ENCODE measurements at places on chromosomes 12 and 14.
A peak's percentile ranks its signal among the peaks of the same experiment; 100 is the strongest.

DNA sequence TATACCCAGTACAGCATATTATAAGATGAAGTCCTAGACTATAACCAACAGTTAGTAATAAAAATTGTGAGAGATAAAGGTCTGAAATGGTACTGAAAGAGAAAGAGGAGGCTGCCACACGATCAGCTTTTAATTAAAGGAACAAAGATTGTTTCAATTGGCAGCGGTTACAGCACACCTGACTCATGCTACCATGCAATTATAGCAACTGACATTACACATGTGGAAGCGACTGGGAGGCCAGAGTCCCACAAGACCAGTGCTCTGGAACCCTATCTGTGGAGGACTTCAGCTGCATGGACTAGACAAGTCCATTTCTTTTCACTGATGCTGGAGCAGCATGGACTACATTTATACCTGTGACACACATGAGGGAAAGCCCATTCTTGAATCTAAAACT, 55.2 kb downstream of the SEL1L start:
- no peak for DNase-seq

DNA sequence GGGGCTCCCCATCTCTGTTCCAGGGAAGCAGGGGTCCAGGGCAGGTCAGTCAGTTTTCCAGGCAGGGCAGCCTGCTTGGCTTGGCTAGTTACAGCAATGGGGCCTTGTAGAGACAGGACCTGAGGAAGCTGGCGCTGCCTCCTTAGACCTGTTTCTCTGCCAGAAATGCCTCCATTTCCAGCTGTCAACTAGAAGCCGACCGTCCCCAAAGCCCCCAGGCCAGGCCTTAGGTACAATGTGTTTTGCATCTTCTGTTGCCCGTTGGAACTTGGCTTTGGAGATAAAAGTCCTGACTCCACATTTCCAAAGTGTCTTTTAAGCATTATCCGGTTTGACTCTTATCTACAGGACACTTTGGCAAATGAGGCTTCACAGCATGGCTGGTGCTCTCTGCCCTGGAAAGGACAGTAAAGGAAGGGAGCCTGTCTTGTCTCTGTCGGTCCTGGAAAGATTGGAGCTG, 42.6 kb downstream of the KRT80 start:
- no peak for DNase-seq

DNA sequence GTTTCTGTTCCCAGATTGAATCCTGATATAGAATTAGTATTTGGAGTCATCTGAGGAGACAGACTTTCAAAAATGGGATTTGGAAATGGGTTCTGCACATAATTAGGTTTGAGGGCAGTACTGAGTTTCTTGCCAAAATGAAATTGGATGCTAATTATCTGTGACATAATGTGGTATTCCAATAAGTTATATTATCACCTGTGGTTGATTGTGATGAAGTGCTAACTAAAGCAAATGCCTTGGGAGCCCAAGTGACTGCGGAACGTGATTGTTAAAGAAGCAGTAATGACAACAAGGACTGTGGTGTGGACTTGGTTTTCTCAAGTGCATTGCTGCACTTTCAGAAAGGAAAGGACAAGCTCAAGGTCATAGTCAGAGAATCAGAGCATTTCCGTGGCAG, 337.0 kb downstream of the IPO8 start:
- no peak for DNase-seq

DNA sequence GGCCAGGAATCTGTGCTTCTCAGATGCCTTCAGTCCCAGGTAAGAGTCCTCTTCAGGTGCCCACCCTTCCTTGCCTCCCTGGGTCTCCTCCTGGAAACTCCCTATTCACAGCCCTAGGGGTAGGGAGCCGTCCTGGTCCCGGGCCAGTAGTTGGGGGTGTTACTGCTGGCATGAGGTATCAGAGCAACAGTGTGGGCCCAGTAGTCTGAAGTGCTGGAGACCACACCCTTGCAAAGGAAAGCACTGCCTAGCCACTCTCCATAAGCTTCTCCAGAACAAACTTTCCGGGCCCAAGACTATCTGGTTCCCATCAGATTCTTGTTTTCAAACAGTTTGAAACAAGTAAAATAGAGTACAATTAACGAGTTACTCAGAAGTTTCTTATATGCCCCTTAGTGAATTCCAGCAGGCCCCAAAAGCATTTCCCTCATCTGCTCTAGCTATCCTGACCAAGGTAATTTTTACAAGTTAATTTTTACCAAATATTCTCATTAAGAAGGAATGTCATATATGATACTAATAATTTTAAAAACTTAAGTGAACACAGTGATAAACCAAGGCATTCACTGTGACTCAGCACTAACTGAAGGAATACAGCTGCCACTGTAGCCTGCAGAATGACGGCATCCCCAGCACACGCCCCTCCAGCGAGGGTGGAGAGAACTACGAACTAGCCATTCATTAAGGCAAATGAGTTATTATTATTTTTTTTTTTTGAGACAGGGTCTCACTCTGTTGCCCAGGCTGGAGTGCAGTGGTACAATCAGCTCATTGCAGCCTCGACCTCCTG, 49.4 kb downstream of the MOK start:
- no peak for DNase-seq

GRCh38 chr14:53954551-53955228, 1.9 kb downstream of the BMP4 start:
- DNase-seq, result no peak

- peak; percentile 81 for DNase-seq
These were observed 21.6 kb downstream of the ASPG start for GRCh38 chr14:104107101-104107581.

DNA sequence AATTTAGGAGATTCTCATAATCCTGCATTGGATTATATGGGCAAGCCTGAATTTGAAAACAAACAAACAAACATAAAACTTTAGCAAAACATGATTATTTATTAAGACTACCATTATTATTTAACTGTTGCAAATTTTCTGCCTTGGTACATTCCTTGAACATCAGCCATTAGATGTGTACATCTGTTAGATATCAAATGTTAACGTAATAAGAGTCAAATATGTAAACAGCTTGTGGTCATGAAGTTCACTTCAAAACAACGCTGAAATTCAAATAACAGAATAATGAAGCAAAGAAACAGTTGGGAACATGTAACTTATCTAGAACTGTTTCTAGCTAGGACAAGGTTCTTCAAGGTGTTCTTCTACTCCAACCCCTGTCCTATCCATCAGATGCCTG, 14.3 kb upstream of the TMX1 start:
- no peak for DNase-seq
